ENCODE measurements at places on chromosomes 16 and 17. TPM values are rescaled to one million over a fixed set of nuclear protein-coding genes. Genes with fewer than 3 reads are reported as not detected.

The PHF23 gene
- 46.1 TPM for total RNA-seq

The ZNF624 gene
- 3.1 TPM for total RNA-seq

The RTN4RL1 gene
- total RNA-seq: not detected

The CRHR1 gene
- total RNA-seq: not detected

The PDP2 gene
- total RNA-seq: 25.2 TPM

The CMIP gene
- total RNA-seq: 15.5 TPM

The ZG16 gene
- total RNA-seq: not detected

The RNF43 gene
- not detected for total RNA-seq

The MRTFB gene
- total RNA-seq: 9.4 TPM

The SLFN12L gene
- total RNA-seq: not detected

The GRAP gene
- under 0.01 TPM for total RNA-seq

The MYH8 gene
- total RNA-seq: not detected

The NPIPB13 gene
- total RNA-seq: 0.29 TPM

The CTRL gene
- total RNA-seq: 0.29 TPM

The TNP2 gene
- not detected for total RNA-seq

The TMEM204 gene
- 9.6 TPM for total RNA-seq

The KCNJ18 gene
- not detected for total RNA-seq

The TBC1D3C gene
- total RNA-seq: not detected

The CLDN7 gene
- total RNA-seq: 2.6 TPM

The FOXN1 gene
- not detected for total RNA-seq
